Activated CD4-positive, alpha-beta T cell treated with anti-CD3 and anti-CD28 coated beads for 4 hours (primary cell): ENCODE measurements at places on chromosomes 4 and X.

GRCh38 chr4:22322996-22323395 lies 192.9 kb downstream of the ADGRA3 start:
- DNase-seq = no peak

- DNase-seq = no peak
Observed at GRCh38 chr4:100799761-100800539, 282.1 kb upstream of the EMCN start.

DNA sequence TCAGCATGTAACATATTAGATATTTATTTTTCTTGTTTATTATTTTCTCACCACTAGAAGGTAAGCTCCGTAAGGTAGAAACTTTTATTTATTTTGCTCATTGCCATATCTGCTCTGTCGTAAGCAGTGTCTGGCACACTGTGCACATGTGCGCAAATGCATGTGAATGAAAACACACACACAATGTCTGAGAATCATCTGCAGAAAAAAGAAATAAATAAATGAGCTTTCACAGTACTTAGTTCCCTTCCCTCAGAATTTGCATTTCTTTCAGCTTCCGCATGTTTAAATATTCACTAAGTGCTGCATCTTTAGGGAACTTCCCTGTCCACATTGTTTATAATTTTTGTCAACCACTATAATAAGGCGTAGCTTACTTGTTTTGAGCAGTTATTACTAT lies 963.0 kb upstream of the PABPC4L start:
- DNase-seq = no peak

- DNase-seq = no peak
Observed at GRCh38 chr4:84895283-84895682, 71.2 kb downstream of the WDFY3 start.

DNA sequence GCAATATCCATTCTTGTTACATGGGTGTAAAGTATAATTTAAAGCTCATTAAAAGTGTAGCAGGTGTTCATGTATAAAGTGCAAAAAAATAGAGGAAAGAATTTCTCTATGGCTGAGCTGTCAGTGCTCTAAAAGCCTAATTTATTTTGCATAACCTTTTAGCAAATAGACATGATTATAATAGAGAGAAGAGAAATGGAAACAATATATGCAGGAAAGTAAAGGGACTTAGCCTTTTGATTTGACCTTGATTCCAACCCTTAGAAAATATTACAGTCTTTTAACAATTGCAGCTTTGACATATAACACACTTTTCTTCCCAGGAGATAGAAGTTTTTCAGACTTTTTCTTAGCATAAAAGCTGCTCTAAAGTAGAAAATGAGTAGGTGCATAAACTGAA lies 978.3 kb downstream of the PCDH18 start:
- no peak for DNase-seq

GRCh38 chr4:85708468-85708867 lies 233.5 kb downstream of the ARHGAP24 start:
- DNase-seq = no peak

- no peak for DNase-seq
Observed at GRCh38 chr4:36267486-36268268, 13.7 kb upstream of the DTHD1 start.

GRCh38 chr4:74486905-74487304 lies 42.0 kb downstream of the AREG start:
- no peak for DNase-seq

GRCh38 chrX:38805432-38806389 lies 4.5 kb downstream of the MID1IP1 start:
- peak; percentile 52 for DNase-seq

DNA sequence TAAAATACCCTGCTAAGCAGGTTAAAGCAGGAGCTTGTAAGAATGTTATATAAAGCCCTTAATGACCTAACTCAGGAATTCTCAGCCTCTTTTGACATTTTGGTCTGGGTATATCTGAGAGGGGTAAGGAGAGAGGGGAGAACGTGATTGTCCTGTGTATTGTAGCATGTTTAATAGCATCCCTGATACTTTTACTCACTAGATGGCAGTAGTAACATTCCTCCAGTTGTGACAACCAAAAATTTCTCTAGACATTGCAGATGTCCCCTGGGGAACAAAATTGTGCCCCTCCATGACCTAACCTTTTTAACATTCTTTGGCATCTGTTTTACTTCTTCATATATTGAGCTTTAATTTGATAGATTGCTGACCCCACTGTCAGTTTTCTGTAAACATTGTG lies 17.9 kb downstream of the SMARCA5 start:
- no peak for DNase-seq

- DNase-seq = no peak
Observed at GRCh38 chrX:18170910-18171309, 49.8 kb downstream of the BEND2 start.

- no peak for DNase-seq
Observed at GRCh38 chr4:55763996-55764395, 55.6 kb upstream of the EXOC1L start.

DNA sequence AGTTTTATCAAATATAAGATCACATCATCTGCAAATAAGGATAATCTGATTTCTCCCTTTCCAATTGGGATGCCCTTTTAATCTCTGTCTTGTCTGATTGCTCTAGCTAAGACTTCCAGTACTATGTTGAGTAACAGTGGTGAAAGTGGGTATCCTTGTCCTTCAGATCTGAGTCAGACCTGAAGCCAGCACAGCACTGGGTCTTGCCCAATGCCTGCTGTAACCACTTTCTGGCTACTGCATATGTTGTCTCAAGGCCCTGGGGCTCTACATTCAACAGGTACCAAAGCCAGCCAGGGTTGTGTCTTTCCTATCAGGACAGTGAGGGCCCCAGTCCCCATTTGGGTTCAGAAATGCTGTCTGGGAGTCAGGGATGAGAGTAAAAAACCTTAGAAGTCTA lies 90.3 kb downstream of the CYSLTR1 start:
- DNase-seq = no peak

DNA sequence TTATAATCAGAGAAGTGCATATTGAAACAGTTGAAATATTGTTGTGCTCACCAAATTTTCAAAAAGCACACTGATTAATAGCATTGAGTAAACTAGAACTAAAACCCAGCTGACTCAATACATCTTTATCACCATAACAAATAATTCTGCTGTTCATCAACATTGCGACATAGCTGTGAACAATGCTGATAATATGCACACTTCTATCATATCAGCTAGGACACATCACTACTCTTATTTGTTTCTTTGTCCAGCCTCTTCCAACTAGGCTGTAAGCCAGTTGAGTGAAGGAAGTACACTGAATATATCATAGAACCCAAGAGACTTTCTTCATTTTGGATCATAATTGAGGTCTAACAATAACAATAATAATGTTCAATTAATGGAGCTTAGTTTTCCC lies 349.7 kb downstream of the IQCM start:
- no peak for DNase-seq

- no peak for DNase-seq
Observed at GRCh38 chr4:5852523-5853202, 40.2 kb downstream of the CRMP1 start.

GRCh38 chrX:35251226-35251625 lies 308.6 kb downstream of the FAM47B start:
- no peak for DNase-seq

DNA sequence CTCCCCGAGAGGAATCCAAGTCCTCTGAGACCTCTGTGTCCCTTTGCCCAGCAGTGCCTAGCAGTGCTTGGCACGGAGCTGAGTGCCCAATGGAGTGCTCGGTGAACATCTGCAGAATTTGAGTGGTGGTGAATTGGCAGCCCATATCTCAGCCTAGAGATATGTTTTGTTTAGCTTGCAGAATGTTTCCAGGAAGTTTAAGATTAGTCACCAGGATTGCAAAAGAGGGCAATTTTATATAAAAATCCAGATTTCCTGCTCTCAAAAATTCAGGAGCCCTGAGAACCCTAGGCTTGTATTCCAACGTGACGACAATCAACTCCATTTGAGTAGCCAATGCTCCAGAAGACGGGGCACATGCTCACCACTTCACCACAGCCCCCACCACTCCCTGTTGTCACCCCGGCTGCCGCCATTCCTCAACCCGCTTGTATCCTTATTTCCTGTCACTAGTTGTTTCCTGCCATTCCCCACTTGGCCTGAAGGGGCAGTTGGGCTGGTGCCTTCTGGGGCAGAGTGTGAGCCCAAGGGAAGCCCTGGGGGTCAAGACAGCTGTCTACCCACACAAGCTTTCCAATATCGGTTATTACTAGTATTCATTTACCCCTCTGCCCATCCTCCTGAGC lies 116.9 kb downstream of the EFNB1 start:
- DNase-seq = no peak

DNA sequence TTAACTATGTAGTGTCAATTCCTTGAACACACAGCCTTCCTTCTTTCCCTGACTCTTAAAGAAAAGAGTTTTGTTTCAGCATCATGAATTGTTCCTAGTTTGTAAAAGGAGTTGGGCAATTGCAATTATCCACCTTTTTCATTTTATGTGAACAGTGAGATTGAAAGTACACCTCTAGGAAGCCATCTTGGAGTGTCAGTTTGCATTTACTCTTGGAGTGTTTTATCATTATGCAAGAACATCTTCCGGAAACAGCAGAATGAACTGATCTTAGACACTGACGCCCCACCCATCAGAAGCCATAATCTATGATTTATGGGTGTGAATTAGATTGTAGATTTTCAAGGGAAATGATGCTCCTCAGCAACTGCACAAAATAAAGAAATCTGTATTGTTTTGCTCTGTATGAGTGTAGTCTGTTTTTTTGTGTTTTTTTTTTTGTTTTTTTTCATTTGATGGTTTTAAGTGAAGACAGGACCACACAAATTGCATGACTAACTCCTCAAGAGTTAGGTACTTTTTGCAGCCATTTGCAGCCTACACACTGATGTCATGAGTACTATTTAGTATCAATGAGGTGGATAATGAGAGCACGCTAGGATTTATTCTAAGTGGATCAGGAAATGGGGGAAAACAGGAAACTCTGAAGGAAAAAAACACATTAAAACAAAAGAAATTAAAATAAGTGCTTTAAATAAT lies 19.5 kb upstream of the FGF2 start:
- no peak for DNase-seq

DNA sequence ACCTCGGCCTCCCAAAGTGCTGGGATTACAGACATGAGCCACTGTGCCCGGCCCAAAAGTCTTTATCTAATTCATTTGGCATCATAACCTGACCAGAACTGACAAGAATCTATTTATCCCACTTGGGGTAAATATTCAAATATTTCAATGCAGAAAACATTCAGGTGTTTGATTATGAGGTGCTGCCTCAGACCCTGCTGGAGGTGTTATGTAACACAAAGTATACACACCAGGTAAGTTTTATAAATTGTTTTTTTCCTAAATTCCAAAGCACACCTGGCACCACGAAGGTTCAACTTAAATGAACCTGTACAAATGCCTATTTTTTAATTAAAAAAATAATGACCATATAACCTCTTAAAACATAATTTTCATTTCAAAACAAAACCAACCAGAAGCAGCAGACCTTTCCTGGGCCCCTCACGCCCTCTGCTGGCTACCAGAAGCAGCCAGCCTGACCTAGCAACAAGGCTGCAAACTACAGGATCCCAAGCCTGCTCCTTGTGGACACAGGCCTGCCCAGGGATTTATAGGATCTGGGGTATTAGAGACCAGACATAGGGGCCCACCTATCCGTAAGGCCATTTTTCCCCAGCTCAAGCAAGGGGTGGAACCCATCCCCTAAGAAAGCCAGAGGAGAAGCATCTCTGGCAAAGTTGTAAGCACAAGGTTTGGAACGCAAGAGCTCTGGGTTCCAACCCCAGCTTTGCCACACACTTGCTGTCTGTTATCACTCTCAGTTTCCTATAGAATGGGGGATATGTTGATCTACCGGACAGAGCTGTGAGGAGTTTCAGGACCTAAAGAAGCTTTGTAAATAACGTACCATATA lies 11.7 kb downstream of the OTUD5 start:
- peak; percentile 51 for DNase-seq

DNA sequence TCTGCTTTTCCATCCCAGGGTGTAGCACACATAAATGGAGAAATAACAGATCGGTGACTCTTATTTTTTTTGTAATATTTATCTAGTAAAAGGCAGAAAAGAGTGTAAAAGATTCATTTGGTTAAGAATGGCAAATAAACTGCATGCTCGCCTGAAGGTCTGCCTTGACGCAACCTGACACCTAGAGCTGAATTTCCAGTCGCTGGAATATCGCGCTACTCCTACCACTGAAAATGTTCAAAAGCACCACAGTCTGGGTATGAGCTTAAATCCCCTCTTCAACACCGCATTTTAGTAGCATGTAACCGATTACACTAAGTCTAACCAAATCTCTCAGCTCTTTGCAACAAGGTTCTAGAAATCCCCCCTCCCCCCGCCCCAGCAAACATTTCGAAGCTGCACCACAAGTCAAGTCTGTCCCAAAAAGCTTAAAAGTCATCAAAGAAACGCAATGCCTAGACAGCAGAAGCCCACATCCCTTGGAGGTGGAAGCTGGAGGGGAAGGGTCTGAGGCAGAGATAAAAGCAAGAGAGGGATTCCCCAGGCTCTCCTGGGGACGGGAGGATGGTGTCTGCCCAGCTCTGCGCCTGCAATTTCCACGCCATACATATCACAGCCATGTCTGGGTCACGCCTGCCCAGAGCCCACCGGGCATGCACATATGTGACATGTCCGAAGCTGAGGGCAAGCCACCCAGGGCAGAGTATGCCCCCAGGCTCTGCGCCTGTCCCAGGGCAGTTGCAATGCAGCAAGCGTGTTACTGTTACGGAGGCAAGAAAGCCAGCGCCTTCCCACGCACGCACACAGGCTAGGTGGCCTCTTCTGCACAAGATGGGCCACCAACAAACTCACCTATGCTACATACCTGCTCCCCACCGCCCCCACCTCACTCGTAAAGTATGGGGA lies 1.4 kb downstream of the FGF13 start:
- DNase-seq = no peak

DNA sequence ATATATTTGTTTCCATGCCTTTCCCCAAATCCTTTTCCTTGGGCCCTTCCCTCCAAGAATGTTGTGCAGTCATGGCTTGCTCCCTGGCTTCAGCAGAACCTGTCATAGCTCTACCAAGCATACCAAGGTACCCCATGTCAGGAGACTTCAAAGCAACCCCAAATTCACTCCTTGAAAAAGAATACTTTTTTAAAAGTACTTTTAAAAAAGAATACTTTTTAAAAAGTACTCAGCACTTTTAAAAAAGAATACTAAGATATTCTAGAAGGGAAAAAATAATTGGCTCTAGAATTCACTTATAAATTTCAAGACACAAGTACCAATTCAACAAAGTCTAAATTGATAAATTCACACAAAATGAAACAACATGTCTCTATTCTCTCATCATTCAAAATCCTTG lies 76.0 kb downstream of the NR3C2 start:
- no peak for DNase-seq

DNA sequence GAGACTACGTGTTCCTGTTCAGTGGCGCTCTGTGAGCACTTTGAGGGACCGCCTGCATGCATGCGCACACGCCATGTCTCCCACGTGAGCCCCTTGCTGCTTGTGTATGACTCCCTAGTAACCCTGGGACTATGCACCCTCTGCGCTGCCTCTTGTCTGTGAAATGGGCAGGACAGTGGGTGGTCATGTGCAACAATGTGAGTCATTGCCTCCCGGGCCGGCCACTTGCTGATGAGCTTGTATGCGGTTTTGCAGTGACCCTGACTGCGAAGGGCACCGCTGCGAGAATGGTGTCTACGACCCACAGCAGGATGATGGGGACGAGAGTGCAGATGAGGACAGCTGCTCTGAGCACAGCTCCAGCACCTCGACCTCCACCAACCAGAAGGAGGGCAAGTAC lies 61.4 kb downstream of the TNIP2 start:
- DNase-seq = no peak

GRCh38 chr4:6953751-6954380 lies 44.2 kb downstream of the TBC1D14 start:
- no peak for DNase-seq
